A673 (cell line): ENCODE measurements at places on chromosomes 12 and 14.

- DNase-seq: no peak
Measured at GRCh38 chr12:70305794-70306193, 60.3 kb upstream of the KCNMB4 start.

- DNase-seq: peak; percentile 2
Measured at GRCh38 chr14:87133073-87133801, 859.7 kb downstream of the GALC start.

DNA sequence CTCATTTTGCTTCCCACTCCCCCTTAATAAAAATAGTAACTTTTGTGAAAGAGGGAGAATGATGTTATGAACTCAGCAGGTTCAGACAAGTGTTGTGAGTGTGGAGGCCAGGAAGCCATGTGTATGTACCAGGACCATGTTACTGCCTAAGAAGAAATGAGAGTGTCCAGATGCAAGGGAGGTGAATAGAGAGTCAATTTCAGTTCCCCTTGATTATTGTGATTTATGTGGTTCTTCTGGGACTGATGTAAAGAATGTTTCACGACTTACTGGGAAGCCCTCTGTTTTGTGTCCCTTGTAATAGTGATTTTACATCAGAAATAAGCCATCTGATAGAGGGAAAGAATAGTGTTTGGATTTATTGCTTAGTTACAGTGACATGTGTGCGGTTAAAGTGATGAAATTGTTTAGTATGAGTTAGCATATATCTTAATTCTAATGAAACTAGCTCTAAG is 32.5 kb downstream of the FBXO34 start:
- DNase-seq: no peak

DNA sequence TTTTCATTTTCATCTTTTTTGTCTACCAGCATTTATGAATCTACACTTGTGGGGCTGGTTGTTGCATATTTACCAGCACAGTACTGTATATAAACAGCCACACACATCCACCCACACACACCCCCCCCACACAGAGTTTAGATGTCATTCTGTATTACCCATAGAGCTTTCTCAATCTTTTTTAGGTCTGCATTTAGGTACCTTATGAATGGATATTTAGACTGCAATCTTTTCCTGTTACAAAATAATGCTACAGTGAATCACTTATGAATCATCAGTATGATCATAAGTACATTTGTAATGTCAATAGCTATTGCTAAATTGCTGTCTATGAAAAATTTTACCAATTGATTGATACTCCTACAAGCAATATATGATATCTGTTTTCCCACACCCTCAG is 67.3 kb upstream of the STK38L start:
- DNase-seq: no peak

DNA sequence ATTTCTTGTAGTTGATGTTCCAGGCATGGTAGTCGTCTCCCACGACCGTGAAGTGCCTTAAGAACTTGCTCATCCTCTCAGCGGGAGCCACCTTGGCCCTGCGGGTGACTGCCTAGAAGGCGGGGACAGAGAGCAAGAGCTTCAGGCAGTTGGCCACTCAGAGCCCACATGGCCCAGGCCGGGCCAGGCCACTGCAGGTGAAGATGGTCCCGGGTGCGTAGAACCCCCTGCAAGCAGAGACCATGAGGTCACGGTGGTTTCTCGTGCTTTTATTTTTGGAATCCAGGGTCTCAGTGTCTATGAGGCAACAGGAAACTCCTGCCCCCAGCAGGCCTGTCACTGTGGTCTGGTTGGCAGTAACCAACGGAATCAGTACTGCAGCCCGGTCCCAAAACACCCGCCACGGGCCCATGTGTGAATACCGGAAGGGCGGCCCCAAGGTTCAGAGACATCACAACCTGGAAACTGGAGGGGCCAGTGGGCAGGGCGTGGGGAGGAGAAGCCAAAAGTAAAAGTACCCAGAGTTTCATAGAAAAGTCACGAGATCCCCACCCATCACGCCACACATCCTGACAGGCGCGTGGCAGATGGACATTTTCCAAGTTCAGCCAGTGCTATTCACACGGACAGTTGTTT is 27.5 kb downstream of the HVCN1 start:
- DNase-seq: no peak

DNA sequence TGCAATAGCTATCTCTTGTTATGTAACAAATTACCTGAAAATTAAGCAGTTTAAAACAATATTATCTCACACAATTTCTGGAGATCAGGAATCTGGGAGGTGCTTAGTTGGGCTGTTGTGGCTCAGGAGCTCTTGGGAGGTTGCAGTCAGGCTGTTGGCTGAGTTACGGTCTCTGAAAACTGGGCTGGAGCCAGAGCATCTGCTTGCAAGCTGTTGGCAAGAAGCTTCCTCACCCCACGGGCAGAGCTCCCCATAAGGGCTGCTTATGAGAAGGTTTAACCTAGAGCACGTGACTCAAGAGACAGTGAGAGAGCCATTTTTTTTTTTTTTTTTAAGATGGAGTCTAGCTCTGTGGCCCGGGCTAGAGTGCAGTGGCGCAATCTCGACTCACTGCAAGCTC is 346.8 kb downstream of the ATP23 start:
- no peak for DNase-seq

GRCh38 chr12:85281636-85282312 is 1.8 kb downstream of the ALX1 start:
- peak; percentile 18 for DNase-seq

- DNase-seq: no peak
Measured at GRCh38 chr14:55873169-55873568, 245.0 kb upstream of the PELI2 start.

- DNase-seq: peak; percentile 49
Measured at GRCh38 chr14:93431036-93431670, 414 bp downstream of the UNC79 start.

DNA sequence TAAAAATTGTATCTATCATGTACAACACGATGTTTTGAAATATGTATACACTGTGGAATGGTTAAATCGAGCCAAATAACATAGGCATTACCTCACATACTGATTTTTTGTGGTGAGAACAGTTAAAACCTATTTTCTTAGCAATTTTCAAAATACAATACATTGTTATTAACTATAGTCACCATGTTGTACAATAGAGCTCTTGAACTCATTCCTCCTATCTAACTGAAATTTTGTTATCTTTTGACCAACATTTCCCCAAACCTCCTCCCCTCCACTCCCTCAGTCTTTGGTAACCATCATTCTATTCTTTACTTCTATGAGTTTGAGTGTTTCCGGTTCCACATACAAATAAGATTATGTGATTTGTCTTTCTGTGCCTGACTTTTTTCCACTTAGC is 6.8 kb upstream of the SLC38A2 start:
- DNase-seq: no peak

DNA sequence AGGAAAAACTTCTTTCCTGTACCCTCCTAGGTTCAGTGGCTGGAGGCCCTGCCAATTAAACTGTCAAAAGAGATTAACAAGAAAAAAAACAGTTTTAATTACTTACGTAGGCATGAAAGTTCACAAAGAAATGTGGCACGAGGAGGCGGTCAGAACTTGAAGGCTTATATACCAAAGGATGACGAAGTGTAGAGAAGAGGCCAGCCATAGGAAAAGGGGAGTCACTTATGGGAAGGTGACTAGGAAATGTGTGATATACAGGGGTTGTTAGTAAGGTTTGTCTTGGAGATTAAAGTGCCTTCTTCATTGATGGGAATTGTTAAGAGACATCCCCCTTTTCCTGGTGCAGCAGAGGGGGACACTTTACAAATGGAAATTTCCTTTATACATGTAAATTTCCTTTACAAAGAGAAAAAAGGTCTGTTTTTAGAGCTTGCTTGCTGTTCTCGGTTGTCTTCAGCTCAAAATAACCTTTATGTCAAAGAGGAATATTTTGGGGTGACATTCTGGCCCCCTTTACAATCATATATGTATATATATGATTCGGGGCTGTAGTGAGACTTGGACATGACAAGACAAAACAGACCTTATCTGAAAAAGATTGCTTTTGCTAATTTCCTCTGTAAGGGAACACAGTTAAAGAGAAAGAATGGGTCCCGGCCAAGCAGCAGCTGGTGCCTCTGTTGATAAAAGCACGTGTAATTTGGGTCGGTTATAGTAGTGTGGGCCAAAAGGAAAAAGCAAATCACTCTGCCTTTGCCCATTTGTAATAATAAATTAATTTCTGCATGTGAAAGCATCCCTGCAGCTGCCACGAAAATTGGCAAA is 38.6 kb downstream of the SYNE2 start:
- DNase-seq: peak; percentile 34
